Adipose tissue (tissue), 3 donors: ENCODE measurements at places on chromosomes 12 and 14. TPM values are rescaled to one million over a fixed set of nuclear protein-coding genes. Genes with fewer than 3 reads are reported as not detected.

ATG101 gene
- 68.7 TPM for polyA plus RNA-seq

CAPS2 gene
- 2.1 TPM for polyA plus RNA-seq

GYS2 gene
- 0.05 TPM for polyA plus RNA-seq

RNF212B gene
- polyA plus RNA-seq, result 0.06 TPM

MDGA2 gene
- not detected for polyA plus RNA-seq

PROX2 gene
- polyA plus RNA-seq, result not detected

ACOT4 gene
- polyA plus RNA-seq, result 6.1 TPM

DPPA3 gene
- not detected for polyA plus RNA-seq

DEPDC4 gene
- polyA plus RNA-seq, result 0.39 TPM

KLRC2 gene
- polyA plus RNA-seq, result 0.30 TPM

RNASE3 gene
- polyA plus RNA-seq, result not detected

RPL36AL gene
- polyA plus RNA-seq, result 378 TPM

KIF5A gene
- polyA plus RNA-seq, result 0.41 TPM

TCL1A gene
- not detected for polyA plus RNA-seq

CEBPE gene
- 0.15 TPM for polyA plus RNA-seq

PRB2 gene
- polyA plus RNA-seq, result not detected

AJUBA gene
- 1.6 TPM for polyA plus RNA-seq

KLHL33 gene
- polyA plus RNA-seq, result 1.6 TPM

SERPINA12 gene
- polyA plus RNA-seq, result not detected

NYNRIN gene
- polyA plus RNA-seq, result 2.7 TPM

SRGAP1 gene
- 1.8 TPM for polyA plus RNA-seq

SMCO3 gene
- not detected for polyA plus RNA-seq

DAO gene
- not detected for polyA plus RNA-seq

CDKN1B gene
- 36.9 TPM for polyA plus RNA-seq

CFAP251 gene
- polyA plus RNA-seq, result 0.79 TPM

IL31 gene
- polyA plus RNA-seq, result not detected

CCDC197 gene
- not detected for polyA plus RNA-seq

DDX11 gene
- polyA plus RNA-seq, result 10.5 TPM

MDM2 gene
- polyA plus RNA-seq, result 10.7 TPM

BICD1 gene
- 1.3 TPM for polyA plus RNA-seq

GLIPR1L1 gene
- polyA plus RNA-seq, result not detected

NKX2-1 gene
- polyA plus RNA-seq, result not detected

DDX51 gene
- polyA plus RNA-seq, result 14.3 TPM

C12orf54 gene
- polyA plus RNA-seq, result not detected

RASSF8 gene
- polyA plus RNA-seq, result 6.9 TPM

PSMD9 gene
- 77.6 TPM for polyA plus RNA-seq

CMA1 gene
- 0.13 TPM for polyA plus RNA-seq

CD69 gene
- 9.8 TPM for polyA plus RNA-seq
